Choroid plexus epithelial cell (primary cell): ENCODE measurements at places on chromosomes 3 and 15.

- no peak for DNase-seq
These were observed 68.5 kb upstream of the PLCL2 start for GRCh38 chr3:16816048-16816780.

- peak; percentile 36 for DNase-seq
These were observed 23.3 kb upstream of the NFKBIZ start for GRCh38 chr3:101825904-101826445.

DNA sequence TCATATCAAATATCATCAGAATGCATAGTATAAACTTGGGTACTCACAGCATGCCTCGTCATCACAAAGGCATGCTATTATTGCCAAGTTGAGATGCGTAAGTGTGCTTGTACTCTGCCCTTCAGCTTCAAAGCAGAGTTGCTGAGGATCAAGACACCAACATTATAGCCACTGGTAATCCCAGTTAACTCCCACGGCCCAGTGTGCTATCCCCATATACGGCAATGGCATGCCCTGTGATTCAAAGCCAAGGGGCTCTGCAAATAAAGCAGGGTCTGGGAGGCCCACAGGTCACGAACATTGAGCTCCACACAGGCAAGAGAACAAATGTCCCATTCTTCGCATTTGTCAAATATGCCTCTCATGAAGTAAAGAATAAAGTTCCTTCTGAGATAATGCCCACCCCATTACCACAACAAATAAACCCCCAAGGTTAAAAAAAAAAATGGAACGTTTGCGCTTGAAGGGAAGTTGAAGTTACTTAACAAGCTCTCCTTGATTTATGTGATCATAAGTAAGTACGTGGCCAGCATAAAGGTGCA, 298.1 kb upstream of the NECTIN3 start:
- peak; percentile 94 for DNase-seq

DNA sequence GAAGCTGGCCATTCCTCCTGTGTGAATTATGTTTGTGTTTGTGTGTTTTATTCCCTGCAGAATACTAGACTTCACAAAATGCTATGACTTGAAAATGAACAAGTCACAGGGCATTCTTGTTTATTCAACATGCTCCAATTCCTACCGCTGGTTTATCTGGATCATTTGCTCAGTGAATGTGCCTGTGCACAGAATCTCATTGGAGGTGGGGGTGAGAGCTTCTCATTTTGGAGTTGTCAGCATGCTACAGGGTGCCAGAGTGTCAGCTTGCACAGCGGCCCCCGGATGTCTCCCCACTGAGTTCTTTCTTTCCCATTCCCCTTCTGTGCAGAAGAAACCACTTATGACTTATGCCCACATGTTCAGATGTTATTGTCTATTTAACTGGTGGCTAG, 428.7 kb downstream of the ROBO2 start:
- no peak for DNase-seq
